ENCODE measurements at places on chromosomes 2 and 18.

GRCh38 chr2:6893876-6894482, 16.4 kb downstream of the RSAD2 start:
- no peak for DNase-seq

GRCh38 chr2:237464757-237465391, 22.2 kb upstream of the MLPH start:
- DNase-seq, result no peak

- DNase-seq, result no peak
Observed at GRCh38 chr2:8333177-8333831, 348.6 kb upstream of the ID2 start.

- no peak for DNase-seq
Observed at GRCh38 chr2:163505281-163505680, 230.5 kb downstream of the FIGN start.

DNA sequence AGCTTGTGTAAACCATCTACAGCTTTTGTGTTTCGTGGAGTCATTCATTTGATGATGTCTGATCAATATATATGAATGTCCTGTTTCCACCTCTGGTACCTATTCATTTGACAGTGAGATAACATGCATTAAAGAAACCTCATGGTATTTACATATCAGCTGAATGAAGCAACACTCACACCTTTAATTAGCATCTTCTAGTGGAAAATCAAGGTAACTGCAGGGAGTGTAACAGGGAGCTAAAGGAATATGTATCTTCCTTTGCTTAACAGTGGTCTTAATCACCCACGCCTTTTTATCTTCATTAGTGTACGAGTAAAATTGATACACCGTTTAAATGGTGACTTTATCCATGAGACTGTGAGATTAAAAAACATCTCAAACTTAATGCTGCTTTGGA, 15.6 kb downstream of the SLC39A10 start:
- DNase-seq, result no peak

GRCh38 chr18:63079114-63079513, 240.5 kb downstream of the BCL2 start:
- no peak for DNase-seq

DNA sequence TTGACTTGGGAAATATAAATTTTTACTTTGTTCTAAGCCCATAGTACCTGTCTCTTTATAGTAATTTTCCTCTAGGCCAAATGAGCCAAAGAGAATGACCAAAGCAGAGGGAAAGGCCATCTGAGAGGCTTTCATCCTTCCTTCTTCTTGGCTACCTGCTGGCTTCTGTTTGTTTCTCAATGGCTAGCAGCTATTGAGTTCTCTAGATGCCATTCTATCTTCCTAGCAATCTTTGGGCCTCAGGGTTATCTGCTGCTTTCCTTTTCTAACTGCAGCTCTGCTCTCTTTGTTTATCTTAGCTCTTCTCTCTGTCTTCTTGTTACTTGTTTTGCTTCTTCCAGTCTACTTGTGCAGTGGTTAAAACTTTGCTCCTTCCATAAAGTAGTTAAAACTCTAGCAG, 601.1 kb upstream of the NRXN1 start:
- no peak for DNase-seq

GRCh38 chr2:138622613-138623012, 121.0 kb downstream of the SPOPL start:
- DNase-seq, result no peak

DNA sequence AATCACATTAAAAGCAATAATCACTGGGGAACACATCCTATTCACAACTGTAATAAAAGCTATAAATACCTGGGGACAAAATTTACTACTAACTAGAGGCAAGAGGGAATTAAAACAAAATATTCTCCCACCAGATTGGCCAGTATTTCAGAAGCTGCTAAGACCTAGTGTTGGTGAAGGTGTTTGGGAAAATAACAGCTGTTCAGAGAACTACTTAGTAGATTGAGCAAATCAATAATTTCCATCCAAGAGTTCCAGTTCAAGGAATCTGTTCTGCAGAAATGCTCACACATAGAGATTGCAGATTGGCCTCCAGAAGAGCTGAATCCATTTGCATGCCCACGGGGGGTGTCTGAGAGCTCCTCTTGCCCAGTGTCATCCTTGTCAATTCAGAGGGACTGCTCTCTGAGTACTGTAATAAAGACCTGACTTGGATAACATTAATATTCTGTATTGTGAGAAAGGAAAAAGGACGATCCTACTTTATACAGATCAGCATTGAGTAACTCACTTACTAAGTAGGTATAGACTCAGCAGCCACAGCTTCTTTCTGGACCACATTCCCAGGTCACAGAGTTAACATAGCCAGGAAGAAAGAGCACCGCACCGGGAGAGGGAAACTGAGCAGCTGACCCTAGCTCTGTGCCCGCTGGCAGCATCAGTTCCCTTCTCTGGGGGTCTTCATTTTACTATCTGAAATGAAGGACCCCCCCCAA, 5.6 kb downstream of the TUBB6 start:
- no peak for DNase-seq
